ENCODE measurements at places on chromosomes 12 and 14.

- no peak for DNase-seq
Measured at GRCh38 chr14:98959958-98960616, 311.9 kb downstream of the BCL11B start.

DNA sequence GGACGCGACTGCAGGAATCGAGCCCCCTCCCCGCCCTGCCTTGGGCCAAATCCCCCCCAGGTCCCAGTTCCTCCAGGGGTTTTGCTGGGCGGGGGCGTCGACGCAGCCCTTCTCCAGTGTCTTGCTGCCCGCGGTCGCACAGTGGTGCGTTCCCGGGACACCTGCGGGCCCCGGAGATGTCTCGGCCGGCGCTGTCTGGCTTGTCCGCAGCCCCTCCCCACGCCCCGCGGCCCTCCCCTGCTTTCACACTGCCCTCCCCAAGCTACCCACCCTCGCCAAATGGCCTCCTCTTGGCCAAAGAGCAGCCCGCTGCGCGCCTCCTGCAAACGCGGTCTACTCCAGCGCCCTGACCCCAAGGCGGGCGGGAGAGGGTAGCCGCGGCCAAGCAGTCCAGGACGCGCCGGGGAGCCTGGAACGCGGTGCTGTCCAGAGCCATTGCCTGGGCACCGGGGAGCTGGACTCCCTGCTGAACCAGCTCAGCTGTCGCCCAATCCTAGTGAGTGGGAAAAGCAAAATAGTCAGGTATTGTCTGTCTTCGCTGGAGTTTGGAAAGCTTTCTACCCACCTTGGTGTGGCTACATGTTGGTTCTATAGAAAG is 122.0 kb downstream of the AACS start:
- no peak for DNase-seq

- no peak for DNase-seq
Measured at GRCh38 chr14:70714055-70714550, 72.4 kb downstream of the TTC9 start.

GRCh38 chr12:104707194-104707593 is 250.4 kb downstream of the CHST11 start:
- no peak for DNase-seq

GRCh38 chr12:22551624-22552023 is 7.3 kb upstream of the C2CD5 start:
- no peak for DNase-seq

- no peak for DNase-seq
Measured at GRCh38 chr14:100698666-100699448, 27.8 kb upstream of the DLK1 start.

GRCh38 chr14:97137705-97138104 is 340.5 kb downstream of the VRK1 start:
- no peak for DNase-seq

DNA sequence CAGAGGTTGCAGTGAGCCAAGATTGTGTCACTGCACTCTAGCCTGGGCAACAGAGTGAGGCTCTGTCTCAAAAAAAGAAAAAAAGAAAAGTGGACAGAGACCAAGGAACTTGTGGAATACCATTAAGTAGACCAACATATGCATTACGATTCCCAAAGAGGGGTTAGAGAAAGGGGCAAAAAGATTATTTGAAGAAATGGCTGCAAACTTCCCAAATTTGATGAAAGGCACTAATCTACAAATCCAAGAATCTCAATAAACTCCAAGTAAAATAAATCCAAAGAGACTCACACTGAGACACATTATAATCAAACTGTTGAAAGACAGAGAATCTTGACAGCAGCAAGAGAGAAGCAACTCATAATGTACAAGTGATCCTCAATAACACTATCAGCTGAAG is 4.8 kb upstream of the OXA1L start:
- DNase-seq = no peak

DNA sequence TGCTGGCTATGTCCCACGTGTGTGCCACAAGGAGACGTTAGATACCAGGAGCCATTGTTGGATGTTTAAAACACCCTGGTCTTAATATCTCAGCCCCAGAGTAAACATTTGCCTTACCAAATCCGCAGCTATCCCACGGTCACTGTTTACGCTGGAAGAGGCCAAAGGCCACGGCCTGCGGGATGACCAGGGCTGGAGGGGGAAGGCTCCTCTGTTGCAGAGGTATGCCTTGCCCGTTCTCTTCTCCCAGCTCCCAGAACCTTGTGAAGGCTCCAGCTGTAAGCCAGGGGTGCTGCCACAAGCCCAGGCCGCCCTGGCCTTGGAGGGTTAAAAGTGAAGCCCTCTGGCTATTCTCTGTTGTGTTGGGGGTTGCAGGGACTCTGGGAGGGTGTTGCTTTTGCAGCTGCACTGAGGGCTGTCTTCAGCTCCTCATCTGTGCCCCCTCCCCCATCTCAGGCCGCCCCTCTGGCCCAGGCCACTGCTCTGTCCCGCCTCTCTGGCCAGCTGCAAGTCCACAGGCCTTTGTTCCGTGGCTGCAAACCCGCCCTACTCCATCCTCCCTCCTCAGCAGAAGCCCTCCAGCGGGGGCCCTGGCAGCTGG is 2.5 kb downstream of the PLEKHG3 start:
- DNase-seq = no peak

DNA sequence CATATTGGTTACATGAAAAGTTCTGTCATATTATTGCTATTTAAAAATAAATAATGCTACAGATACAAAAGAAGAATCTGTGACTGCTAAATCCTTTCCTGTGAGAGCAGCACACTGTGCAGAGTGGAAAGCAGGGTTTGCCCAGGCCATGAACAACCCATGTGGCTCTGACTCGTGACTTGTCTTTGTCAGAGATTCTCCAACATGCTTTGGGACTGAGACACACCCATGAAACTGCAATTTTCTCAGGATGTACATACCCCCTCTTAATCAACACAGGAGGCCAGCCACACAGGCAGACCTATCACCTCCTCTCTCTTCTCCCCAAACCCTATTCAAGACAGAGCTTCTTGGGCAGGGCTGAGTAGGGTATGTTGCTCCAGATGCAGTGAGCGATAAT is 96.8 kb upstream of the NTF3 start:
- no peak for DNase-seq

DNA sequence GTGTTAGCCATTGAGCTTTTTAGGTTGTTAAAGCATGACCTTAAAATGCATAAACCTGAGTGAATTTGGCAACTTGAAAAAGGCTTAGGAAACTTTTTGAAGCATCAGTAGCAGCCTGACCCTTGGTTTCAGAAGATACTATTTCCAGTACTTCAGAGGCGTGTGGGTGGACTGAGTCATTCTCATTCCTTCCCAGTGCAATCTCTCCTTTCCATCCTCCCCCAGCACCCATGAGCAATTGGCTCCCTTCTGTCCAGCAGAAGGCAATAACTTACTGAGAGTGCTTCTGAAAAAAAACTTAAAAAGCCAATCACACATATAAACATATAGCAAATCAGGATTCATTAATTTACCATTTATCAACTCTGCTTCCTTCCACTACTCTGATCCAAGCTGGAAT is 299.3 kb upstream of the STXBP6 start:
- DNase-seq = no peak

DNA sequence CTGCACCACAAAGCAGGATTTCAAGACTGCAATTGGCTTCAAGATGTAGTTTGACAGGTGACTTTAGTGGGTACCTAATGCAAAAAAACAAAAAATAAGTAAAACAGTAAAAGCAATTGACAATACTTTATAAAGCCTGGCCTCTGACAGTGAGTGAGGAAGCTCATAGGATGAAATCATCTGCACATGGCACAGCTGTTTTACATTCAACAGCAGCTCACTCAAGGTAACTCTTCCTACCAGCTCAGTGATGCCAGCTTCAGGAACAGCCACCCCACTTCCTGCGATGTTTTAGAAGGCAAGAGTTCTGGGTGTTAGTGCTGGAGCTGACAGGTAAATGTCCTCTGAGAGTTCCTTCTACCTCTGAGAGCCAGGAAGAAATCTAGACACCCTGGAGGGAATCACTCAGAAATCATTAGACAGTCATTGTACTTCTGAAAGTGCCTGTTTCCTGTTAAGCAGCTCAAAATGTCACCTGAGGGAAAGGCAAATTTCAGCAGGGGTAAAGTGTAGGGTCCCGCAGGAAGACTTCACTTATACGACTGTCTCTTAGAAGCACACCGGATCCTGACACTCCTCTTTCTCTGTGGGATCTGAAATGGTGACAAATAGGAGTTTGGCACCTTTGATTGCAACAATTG is 99.9 kb downstream of the FOXN3 start:
- DNase-seq = no peak
